ENCODE measurements at places on chromosomes 12 and 14.

DNA sequence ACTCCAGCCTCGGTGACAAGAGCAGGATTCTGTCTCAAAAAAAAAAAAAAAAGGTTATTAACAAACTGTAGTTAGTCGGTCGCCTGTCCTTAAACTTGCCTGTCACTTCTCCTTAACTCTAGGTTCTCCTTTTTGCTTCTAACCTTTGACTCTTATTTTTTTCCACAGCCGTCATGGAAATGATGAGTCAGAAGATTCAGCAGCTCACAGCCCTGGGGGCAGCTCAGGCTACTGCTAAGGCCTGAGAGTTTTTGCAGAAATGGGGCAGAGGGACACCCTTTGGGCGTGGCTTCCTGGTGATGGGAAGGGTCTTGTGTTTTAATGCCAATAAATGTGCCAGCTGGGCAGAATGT, 418 bp upstream of the MYG1 start:
- peak; percentile 80 for DNase-seq

GRCh38 chr12:20946732-20947131, 136.2 kb downstream of the SLCO1B3 start:
- no peak for DNase-seq

DNA sequence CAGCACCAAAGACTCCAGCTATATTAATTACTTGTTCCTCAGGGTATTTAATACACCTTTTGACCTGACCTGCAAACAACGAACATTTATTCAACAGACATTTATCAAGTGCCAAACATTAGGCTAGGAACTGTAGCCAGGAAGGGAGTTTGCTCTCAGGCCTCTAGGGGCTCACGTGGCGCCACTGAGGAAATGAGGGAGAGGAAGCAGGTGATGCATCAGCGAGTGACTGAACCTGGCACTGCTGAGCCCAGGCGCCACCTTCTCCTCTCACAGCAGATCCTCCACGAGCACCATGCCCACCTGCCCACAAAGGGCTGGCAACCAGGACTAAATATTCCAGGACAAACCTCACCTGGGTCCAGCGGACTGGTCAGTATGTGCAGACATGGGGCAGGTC, 50.2 kb downstream of the SETD3 start:
- DNase-seq: no peak

DNA sequence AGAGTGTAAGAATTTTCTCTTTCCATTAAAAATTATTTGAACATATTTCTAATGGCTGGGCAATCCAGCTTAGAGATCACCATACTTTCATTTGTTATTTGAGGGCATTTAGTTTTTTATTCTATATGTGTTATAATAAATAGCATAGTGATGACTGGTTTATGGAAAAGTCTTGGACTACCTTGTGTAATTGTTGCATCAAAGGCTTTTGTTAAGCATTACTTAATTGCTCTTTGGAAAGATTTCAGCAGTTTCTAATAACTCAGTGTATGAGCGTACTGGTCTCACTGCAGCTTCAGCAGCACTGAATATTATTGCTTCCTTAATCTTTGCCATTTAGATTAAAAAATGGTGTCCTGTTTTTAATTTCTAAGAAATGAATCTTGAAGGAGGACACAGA, 22.8 kb downstream of the TMEM19 start:
- DNase-seq: peak; percentile 80

- peak; percentile 58 for DNase-seq
These were observed 7.9 kb downstream of the ZNF385A start for GRCh38 chr12:54376596-54376995.

DNA sequence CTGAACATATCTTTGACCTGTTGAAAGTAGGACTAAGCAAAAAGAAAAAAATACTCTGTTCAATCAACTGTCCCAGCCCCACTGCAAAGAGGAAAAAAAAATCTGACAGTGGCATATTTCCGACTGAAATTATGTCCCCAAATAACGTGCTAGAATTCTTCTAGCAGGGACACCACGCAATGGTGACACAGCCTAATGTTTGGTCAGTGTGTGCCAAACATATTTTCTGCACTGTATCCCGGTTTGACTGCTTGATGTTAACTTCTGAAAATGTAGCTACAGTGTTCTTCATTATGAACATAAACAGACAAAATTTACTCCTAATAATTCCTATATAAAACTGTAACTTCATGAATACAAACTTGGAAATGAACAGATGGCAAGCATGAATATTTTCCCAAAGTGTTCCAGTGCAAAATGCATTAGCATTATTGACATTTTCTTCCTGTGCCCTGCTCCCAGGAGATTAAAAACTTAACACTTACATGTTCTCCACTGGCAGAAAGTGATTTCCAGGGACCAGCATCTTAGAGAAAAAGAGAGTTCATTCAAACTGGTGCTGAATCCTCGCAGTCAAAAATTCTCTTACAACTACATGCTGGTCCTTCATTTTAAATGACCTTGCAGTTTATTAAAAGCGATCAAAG, 72.4 kb upstream of the SYT1 start:
- no peak for DNase-seq

- DNase-seq: peak; percentile 59
These were observed 67.8 kb upstream of the PLEKHG3 start for GRCh38 chr14:64636208-64636979.

GRCh38 chr12:26309634-26310033, 114.3 kb downstream of the SSPN start:
- no peak for DNase-seq

DNA sequence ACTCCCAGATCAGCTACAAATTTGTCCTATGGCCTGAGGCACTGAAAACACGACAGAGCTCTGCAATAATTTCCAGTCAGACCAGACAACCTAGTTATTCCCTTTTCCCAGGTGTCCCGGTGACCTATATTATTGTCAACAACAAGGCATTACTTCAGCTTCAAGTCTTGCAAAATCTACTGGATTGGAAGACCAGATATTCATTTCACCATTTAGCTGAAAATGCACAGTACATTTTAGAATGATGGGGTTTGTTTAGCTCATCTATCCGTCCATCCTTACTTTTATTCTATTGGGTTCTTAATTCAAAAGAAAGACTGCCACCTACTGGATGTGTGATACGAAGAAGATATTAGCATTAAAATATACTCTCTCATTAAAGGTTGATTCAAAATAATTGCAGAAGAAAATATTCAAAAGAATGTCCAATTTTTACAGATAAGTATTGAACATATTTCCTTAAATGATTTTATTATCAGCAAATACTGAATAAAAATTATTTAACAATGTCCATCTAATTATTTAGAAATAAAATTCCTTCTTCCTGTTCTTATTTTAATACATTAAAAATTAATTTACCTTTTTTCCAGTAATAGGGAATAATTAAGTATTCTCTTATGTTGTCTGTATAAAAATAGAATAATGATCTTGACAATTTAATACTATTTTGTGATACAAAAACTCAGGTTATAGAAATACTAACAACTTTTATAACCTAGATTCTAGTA, 244.9 kb upstream of the LRIG3 start:
- peak; percentile 62 for DNase-seq

DNA sequence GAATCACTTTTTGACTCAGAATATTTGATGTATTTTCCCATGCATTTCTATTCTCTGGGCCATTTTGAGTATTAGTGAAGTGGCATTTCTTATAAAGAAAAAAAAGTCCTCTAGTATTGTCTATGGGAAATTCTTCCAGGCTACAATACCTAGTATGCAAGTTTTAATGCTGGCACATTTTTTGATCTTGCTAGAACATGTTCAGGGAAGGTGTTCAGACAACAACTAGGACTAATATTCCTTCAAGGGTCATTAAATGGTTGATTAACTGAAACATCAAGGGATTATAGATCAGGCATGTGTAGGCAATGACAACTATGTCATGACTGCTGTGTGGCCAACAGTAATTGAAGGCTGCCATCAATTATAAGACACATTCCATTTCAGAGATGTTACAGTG, 7.7 kb downstream of the CCDC184 start:
- no peak for DNase-seq

DNA sequence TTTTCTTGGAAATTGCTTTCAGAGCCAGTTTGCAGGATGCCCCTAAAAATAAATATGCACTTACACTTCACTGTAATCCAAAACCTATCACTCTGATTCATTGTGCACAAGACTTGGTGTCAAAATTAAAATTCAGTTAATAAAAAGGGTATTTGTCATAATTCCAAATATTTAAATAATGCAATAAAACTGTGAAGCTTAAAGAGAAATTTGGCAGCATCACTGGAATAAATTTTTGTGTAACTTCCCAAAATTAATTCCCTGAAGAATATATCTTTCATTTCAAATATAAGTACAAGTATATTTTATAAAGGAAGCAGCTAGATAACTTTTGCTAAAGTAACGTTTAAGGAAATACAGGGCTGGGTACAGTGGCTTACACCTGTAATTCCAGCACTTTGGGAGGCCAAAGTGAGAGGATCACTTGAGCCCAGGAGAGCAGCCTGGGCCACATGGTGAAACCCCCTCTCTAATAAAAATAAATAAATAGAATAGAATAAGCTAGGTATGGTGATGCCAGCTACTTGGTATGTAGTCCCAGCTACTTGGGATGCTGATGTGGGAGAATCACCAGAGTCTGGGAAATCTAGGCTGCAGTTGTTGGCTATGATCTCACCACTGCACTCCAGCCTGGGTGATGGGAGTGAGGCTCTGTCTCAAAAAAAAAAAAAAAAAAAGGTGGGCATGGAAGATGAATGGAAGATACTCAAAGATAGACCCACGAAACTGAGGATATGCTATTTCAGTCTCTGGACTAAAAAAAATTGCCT, 233.8 kb downstream of the FBXL14 start:
- peak; percentile 78 for DNase-seq

GRCh38 chr12:113103756-113104450, 31.7 kb downstream of the RASAL1 start:
- DNase-seq: no peak

- no peak for DNase-seq
These were observed at the start of gene HCAR1 for GRCh38 chr12:122730215-122731014. TSS of gene HCAR1 (minus strand) at chr12:122730844. CDS start at chr12:122730339, 505 bp downstream.

DNA sequence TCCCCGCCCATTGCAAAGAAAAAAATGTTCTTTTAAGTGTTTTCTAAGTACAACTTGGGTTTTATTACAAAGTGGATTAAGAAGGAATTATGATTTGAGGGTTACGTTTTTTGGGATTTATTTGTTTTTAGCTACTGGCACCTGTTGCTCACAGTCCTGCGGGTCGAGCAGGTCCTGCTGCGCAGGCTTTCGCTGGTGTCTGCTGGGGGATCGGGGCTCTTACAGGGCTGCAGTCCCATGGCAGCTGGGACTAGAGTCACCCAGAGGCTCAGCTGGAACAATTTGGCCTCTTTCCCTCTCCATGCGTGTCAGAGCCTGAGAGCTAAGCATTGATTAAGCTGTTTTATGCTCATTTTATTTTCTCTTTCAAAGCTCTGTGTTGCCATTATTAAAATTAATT, 55.6 kb upstream of the DYNC1H1 start:
- DNase-seq: no peak

DNA sequence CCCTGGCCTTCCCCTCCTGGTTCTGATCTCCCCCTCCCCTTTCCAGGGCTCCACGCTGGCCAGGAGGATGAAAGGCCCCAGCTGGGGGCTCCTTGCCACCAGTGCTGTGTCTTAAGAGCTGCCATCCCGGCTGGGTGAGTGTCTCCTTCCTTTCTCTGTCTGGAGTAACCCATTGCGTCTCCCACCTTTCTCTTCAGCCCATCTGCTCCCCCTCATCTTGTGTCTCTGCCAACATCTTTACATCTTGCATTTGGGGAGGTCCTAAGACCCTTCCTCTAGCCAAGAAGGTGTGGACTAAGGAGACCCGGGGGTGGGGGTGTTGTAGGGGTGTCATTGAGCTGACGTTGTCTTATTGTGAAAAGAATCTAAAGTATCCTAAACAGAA, 505 bp downstream of the BCL2L2 start:
- no peak for DNase-seq

DNA sequence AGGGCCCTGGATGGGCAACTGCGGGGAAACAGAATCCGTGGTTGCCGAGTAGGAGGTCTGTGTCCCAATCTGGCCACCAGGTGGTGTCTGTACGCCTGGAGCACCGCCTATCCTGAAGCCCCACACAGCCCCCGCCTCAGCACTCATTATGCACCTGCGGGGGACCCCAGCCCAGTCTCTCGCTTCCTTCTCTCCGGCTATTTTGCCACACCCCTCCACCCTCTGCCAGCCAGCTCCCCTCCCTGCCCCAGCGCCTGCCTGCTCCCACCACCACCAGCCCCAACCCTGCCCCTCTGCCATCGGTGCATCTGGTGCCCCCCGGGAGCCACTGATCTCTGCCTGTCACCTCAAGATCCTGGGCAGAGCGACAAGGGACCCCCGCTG, 2.2 kb upstream of the NXPH4 start:
- DNase-seq: peak; percentile 37

DNA sequence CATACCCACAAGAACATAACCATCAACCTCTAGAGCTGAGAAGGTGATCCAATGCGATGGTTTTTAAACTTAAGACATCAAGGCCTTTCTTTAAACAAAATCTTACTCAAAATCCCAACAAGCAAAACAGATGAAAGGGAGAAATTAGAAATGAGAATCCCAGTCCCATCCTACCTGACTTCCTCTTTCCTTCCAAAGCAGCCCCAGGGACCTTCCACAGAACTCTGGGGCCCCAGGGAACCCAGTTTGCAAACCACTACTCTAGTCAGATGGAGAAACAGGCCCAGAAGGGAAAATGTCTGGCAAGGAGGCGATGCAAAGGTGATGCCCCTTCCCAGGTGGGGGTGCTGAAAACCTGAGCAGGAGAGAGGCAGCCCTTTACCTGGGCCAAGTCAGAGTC, 29.0 kb upstream of the CMKLR1 start:
- no peak for DNase-seq

DNA sequence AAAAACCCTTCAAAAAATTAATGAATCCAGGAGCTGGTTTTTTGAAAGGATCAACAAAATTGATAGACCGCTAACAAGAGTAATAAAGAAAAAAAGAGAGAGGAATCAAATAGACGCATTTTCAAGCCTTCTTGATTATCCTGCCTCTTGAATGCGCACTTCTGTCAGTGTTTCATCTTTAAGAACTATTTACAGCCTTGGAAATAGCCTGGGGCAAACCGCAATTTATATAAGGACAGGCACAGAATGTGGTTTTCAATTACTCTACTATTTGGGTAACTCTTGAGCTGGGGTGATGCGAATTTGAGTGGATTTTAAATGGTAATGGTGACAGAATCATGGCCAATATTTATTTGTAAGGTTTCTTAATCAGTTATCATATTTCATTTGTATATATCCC, 179.1 kb upstream of the OTX2 start:
- no peak for DNase-seq

DNA sequence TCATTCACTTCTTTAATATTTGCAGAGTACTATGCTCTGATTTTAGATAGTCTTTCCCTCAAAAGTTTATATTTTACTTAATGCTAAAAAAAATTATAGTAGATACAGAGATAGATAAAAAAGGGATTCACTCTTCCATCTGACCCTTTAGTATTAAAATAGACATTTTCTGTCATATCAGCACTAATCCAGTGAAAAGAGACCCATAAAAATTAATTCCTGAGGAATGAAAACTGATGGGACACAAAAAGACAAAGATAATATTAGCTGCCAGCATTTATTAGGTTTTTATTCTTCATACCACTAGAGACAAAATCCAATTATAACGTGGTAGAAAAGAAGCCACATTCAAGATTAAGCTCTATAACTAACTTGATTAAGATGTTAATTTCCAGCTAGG, 45.3 kb downstream of the SOS2 start:
- no peak for DNase-seq

Measured in amniotic epithelial cell (primary cell).